G401 (cell line): ENCODE measurements at places on chromosomes 3 and 15.

DNA sequence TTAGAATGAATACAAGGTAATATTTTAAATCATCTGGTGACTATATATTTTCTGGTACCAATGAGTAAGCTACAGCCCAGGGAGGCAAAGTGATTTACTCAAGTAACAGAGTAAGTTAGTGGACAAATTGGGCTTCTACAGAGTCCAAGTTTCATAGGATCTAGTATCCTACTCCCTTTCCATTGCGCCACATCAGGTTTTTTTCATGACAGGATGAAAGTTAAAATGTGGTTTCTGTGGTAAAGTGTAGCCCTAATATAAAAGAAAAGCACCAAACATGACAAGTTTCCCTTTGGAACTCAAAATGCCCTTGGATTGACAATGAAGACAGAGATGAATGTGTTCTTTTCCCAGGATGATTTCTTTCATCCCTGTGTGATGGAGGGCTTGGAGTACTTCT is 350.8 kb upstream of the ZNF385D start:
- no peak for DNase-seq

GRCh38 chr3:52839268-52839575 is 4.4 kb upstream of the MUSTN1 start:
- DNase-seq, result no peak

GRCh38 chr3:127629467-127630403 is 750 bp downstream of the PODXL2 start:
- DNase-seq, result peak; percentile 35

DNA sequence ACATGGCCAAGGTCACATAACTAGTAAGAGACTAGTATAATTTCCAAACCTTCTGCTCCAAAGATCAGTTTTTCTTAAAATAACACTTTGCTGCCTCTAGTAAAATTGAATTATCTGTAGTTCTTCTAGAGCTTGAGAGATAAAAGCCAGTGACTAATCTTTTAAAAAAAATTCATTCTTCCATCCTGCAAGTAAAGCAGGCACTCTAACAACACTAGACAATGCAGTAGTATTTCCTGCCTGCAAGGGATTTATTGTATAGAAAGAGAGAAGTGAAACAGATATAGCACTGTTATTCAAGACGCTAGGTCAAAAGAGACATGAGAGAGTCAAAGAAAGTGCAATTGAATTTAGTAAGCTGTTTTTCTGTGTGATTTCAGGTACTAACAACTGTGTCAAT is 159.5 kb upstream of the TBC1D5 start:
- DNase-seq, result no peak

DNA sequence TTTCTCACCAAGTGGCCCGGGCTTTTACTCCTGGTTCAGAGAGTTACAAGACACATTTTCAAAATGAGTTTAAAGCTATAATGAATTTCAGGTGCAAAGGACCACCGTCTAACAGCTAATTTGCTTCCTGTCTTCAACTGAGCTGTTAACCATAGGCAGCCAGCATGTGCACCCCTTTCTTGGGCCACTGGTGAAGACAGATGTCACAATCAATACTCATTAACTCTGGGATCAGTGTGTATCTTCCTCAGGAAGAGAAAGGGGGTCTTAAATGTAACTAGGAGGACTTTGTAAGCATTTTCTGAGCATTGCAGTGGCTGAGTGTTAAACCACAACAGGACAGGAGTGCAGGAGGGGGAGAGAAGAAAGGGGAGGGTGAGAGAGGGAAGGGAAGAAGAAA is 750.7 kb upstream of the CFAP20DC start:
- DNase-seq, result no peak

GRCh38 chr15:67915461-67916374 is 75.9 kb upstream of the RNU6-1 start:
- peak; percentile 91 for DNase-seq

DNA sequence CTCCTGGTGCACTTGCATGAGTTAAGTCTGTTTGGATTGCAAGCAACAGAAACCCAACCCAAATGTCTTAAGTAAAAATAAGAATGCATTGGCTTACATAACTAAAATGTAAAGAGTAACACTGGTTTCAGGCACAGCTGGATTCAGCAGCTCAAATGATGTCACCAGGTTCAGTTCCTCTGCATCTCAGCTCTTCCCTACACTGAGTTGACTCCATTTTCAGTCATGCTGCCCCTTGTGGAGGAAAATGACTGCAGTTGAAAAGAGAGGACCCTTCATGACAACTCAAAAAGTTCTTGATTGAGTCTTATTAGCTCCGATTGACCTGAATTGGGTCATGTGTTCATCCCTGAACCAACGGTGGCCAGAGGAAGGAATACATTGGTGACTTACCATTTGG is 138.5 kb upstream of the ABI3BP start:
- no peak for DNase-seq

DNA sequence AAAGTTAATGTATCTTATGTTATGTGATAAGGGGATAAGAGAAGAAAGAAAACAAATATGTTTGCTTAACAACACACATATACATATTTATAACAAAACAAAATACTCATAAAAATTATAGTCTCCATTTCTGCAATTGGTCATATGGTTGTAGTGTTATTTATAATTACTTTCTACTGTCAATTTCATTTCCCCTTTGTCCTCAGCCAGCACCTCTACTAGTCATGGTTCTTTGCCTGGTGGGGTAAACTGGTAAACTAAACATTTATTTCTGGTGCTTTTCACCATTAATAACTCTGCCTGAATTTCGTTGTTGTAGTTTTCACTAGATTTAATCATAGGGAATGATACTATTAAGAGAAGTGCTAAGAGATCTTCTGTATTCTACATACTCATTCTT is 88.0 kb upstream of the ALCAM start:
- no peak for DNase-seq

DNA sequence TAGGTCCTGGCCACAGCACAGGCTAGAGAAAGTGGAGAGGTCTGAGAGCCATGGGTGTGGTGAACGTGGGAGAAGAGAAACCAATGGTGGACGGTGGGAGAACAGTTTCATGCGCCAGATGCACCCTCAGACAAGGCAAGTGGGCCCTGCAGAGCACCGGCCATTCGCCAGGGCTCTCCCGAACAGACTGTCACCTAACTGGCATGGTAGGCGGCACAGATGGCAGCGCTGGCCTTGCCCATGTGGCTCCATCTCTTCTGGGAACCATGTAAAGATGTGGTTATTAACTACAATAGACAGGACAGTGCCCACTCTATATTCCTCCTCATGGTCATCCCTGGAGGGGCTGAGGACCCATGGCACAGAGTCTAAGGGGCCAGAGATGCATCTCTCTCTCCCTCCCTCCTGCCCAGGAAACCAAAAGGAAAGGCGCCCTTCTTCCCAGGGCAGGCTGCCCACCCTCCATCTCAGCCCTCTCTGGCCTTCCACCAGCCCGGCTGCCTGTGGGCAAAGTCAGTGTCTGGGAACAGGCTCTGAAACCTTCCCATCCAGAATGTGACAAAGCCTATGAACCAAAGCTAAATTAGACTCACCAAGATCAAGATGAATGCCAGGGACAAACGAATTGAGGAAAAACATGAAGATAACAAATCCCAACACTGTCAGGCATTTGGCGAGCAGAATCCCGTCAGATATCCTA is 147.8 kb downstream of the OCA2 start:
- peak; percentile 87 for DNase-seq

- DNase-seq, result no peak
These were observed 23.0 kb downstream of the ACSBG1 start for GRCh38 chr15:78211189-78211921.

GRCh38 chr3:32420126-32421038 is 28.7 kb downstream of the CMTM7 start:
- DNase-seq, result no peak

GRCh38 chr15:90436952-90437351 is 48.9 kb downstream of the IQGAP1 start:
- DNase-seq, result no peak

DNA sequence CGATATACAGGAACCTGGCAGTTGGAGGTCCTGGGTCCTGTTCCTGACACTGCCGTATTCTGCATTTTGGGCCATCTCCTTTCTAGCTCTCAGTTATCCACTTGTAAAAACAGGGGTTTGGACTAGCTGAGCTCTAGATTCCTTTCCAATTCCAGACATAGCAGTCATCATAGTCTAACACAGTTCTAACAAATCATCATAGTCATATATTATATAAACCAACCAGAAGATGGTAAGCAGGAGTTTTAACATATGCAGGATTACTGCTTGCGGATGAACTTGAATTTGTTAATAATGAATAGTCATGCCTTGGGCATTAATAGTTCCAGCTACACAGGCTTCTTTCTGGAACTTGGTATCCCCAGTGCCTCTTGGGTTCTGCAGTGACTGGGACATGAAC is 26.6 kb downstream of the MASP1 start:
- DNase-seq, result no peak

DNA sequence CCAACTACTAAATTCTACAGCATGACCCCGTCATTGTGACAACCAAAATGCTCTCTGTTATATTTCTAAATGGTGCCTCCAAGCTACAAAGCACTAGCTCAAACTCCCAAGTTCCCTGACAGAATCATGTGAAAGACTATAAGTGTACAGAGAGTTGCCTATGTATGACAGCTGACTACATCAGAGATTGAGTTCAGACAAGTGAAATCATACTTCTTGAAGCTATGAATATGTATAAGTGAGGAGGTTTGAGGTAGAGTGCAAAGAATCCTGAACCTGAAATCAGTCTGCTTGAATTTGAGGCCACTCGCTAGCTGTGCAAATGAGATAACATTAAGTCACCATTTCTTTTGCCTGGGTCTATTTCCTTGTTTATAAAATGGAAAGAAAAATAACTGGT is 63.9 kb upstream of the TP63 start:
- no peak for DNase-seq

DNA sequence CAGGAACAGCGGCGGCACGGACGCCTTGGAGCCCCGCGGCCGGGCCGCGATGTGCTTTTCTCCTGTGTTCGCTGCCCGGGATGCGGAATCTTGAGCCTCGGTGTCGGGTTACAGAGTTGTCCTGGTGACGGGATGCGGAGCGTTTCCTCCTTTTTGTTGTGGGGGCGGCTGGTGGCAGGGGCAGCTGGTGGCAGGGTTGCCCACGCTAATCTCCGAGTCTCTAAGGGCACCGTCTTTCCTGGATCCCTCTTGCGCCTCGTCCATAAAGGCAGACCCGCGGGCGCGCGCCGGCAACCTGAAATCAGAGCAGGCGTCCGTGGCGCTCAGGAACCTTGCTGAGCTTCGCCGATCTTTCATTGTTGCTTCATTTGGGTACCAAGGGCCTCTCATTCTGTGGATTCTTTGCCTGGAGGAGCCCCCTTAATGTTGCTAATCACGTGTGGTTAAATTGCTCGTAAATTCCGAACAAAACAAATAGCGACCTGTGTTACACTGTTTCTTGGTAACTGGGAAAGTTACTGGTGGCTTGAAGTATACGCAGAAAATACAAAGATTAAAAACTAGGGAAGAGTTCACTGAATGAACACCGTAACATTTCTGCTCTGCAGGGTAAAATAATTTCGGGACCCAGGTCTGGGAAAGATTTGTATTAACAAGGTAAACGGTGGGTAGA is 844 bp upstream of the PFN2 start:
- peak; percentile 73 for DNase-seq

GRCh38 chr3:297585-297984 is 101.0 kb downstream of the CHL1 start:
- DNase-seq, result no peak

GRCh38 chr15:94770199-94770598 is 538.8 kb downstream of the MCTP2 start:
- DNase-seq, result no peak

DNA sequence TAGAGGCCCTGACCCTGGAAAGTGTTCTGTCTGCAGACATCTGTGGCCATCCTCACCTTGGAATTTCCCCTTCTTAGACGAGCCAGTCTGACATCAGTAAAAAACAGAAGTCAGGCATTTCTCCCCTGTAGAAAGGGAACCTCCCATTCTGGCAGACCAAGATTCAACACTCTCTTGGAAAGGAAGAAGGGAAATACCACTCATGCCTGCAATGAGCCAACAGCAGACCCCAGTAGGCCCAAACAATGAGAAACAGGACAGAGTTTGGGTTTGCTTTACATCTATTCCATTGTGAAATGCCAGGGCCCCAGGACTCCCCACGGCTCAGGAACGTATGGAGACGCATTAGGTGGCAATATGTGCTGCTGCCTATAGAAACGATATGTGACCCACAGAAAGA is 264.0 kb upstream of the NSMCE3 start:
- no peak for DNase-seq

DNA sequence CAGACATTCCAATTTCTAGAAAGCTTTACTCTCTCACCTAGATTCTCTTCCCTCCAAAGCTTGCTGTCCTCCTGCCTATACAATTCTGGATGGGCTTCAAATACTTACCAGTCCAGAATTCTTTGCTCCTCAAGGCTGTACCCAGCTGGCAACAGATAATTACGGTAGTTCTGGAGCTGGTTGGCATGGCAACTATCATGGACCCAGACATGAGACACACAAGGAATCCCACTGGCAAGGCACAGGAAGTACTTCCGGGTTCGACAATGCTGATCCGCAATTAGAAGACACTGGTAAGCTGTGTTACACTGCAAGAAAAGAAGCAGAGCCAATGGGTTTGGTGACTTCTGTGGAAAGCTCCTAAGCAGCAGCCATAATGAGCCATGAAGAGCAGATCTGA is 37.9 kb downstream of the TUBGCP4 start:
- DNase-seq, result no peak

DNA sequence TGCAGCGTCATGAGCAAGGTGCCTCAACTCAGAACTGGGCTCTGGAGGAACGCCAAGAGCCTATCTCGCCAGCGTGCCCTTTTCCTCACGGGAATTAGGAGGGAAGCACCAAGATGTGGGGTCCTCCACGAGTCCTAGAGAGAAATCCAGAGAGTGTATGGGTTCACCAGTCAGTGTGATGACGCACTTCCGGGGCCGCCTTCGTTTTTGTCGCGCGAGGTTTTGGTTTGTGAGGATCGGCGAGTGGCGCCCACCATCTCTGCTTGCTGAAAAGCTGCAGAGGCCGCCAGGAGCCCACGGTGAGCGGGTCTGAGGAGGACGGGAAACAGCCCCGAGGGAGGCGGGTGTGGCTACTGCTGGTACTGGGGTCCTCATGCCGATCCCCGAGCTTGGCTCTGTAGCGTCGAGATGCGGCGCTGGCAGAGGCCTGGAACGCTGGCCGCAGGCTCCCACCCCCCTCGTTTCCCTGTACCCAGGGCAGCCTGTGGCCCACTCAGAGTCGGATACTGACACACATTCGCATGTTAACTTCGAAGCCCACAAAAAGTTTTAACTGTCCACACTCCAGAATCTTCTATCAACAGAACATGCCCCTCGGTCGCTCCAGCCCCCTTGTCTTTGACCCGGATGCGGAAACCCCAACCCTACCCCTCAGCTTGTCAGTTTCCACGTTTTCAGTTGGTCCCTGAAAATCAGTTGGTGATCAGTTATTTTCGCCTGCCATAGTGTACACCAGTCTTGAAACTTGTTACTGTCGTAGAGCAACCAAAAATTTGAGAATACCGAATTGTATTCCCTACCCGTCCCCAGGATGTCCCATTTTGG is 30.4 kb downstream of the ZNF662 start:
- DNase-seq, result peak; percentile 67
